ENCODE measurements at places on chromosomes 5 and 9. TPM values are rescaled to one million over a fixed set of nuclear protein-coding genes. Genes with fewer than 3 reads are reported as not detected.

The SPATA31A3 gene
- total RNA-seq, result not detected

The FAM221B gene
- not detected for total RNA-seq

The FOXD4L3 gene
- total RNA-seq, result not detected

The PTGR1 gene
- total RNA-seq, result 82.1 TPM

The PCDHA10 gene
- not detected for total RNA-seq

The OR1Q1 gene
- total RNA-seq, result not detected

The TNFSF15 gene
- 0.42 TPM for total RNA-seq

The IFNA21 gene
- not detected for total RNA-seq

The TRIM7 gene
- total RNA-seq, result 84.9 TPM

The POU4F3 gene
- total RNA-seq, result 0.42 TPM

The GPR150 gene
- total RNA-seq, result not detected

The FOXD4 gene
- total RNA-seq, result 0.21 TPM

The CORO2A gene
- total RNA-seq, result 19.0 TPM

The APBA1 gene
- total RNA-seq, result 0.65 TPM

The IRGM gene
- not detected for total RNA-seq

The ABCA1 gene
- 5.3 TPM for total RNA-seq

The RETREG1 gene
- 0.35 TPM for total RNA-seq

Data from airway epithelial cell (primary cell).